Common myeloid progenitor, CD34-positive (primary cell): ENCODE measurements at places on chromosomes 6 and 20.
A peak's percentile ranks its signal among the peaks of the same experiment; 100 is the strongest.

DNA sequence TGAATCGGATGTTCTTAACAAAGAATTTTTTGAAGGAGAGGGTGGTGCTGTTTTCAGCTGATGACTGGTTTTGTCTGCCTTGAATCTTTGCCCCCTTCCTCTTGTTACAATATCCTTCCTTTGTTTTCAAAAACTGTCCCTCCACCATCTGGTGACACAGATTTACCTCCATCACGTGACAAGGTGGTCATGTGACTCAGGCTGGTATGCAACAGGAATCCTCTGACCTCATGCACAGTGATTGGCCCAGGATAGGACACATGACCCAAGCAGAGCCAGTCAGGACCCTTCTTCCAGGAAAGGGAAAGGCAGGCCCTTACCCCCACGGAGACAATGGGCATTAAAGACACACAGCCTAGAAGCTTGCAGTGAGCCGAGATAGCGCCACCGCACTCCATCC, 84.7 kb upstream of the MC3R start:
- peak; percentile 29 for DNase-seq

- no peak for DNase-seq
Measured at GRCh38 chr6:115634131-115634530, 426.6 kb downstream of the FRK start.

- no peak for DNase-seq
Measured at GRCh38 chr20:22567944-22568871, 16.2 kb downstream of the FOXA2 start.

DNA sequence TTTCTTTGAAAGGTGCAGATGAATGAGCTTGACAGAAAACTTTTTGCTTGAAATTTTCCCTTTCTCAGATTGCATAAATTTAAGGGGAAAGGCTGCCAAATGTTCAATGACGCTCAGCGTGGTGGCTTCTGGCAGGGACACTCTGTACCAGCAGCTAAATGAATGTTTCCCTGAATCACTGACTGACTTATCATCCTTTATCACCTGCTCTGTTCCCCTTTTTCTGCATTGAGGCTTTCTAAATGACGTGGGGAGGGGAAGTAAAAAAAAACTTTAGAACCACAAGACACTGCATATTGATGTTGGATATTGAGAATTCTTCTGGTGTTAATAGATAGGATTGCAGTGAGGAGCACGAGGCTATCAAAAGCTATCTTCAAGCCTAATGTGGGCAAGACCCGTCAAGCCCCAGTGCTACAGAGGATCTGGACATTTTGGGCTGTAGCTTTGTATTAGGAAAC, 46.9 kb upstream of the ENPP5 start:
- DNase-seq, result peak; percentile 92

- DNase-seq, result no peak
Measured at GRCh38 chr6:35050757-35051330, 90.3 kb downstream of the TCP11 start.

GRCh38 chr6:161961796-161962195, 687.9 kb upstream of the AGPAT4 start:
- no peak for DNase-seq

DNA sequence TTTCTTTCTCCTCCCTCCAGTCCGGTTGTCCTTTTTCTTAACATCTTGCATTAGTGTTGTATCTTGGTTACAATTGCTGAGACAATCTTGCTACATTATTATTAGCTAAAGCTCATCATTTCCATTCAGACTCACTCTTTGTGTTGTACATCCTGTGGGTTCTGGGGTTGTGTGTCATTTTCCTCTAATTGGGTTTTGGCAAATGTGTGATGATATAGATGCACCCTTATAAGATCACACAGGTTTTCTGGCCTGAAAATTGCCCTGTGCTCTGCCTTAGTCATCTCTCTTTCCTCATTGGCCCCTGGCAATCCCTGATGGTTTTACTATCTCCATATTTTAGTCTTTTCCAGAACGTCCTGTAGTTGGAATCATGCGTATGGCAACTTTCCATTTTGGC, 60.1 kb downstream of the PPP1R14C start:
- DNase-seq, result no peak

DNA sequence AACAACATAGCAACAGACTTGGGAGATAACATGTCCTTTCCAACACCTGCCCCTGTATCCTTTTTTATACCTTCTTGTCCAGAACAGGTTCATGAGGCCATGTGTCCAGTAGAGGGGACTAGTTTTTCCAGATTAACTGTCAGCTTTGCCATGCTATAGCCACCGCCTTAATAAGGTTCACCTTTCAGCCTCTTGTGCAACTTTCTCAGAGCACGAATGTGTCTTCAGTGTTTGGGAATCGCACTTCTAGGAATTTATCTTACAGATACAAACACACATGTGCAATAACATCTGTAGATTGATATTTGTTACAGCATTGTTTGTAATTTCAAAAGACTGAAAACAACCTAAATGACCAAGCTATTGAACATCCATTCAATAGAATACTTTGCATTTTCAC, 21.4 kb downstream of the NCR2 start:
- DNase-seq, result no peak

DNA sequence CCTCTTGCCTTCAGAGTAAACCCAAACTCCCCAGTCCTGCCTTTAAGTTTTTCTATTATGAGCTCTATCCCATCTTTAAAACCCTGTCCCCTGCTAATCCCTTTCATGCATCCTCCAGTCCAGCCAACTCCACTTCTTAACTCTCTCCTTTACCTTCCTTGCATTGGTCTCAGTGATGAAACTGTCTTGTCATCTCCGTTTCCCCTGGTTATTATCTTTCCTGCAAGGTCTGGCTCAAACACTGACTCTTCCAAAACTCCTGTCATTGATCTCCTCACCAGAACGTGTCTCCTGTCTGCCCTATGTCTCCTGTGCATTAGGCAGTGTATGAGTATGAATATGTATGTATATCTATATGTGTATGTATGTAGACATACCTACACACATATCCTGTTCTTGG, 11.8 kb upstream of the FNDC1 start:
- no peak for DNase-seq

- DNase-seq, result no peak
Measured at GRCh38 chr6:7479801-7480266, 61.6 kb upstream of the DSP start.

DNA sequence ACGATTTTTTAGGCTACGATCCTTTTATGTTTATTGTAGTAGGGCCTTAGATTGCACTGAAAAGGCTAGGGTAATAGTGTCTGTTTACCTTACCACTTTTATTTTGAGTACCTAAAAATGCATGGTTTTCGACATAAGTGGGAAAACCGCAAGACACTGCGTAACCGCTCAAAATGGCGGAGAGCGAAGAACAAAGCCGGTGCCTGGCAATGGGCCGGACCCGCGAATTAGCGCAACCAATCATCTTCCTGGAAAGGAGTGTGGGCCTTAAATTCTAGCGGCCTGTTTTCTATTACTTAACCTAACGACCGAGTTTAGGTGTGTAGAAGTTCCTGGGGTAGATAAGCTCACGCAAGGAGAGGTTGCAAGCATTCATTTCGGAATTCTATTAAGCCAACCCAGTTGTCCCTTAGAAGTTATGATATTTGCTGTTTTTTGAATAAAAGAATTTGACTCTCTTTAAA, 118.0 kb downstream of the HFE start:
- peak; percentile 95 for DNase-seq

- DNase-seq, result no peak
Measured at GRCh38 chr6:148932731-148933130, 185.9 kb downstream of the UST start.

DNA sequence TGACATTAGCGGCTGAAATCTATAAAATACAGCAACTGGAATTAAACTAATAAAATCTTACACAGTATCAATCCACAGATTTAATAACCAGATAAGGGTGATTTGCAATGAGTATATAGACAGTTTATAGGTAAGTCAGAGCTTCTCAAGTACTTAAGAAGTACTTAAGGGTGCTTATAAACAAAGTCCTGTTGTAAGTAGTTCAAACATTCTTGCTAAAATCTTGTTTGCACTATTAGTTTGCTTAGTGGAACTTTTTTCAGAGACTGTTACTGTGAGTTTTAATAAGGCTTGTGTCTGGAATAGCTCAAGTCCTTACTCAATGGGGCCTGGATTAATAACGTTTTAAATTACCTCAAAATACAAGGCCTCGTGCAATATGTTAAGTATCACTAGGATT, 240.5 kb downstream of the GMDS start:
- DNase-seq, result no peak

GRCh38 chr6:169939554-169940164, 188.2 kb downstream of the ERMARD start:
- no peak for DNase-seq

DNA sequence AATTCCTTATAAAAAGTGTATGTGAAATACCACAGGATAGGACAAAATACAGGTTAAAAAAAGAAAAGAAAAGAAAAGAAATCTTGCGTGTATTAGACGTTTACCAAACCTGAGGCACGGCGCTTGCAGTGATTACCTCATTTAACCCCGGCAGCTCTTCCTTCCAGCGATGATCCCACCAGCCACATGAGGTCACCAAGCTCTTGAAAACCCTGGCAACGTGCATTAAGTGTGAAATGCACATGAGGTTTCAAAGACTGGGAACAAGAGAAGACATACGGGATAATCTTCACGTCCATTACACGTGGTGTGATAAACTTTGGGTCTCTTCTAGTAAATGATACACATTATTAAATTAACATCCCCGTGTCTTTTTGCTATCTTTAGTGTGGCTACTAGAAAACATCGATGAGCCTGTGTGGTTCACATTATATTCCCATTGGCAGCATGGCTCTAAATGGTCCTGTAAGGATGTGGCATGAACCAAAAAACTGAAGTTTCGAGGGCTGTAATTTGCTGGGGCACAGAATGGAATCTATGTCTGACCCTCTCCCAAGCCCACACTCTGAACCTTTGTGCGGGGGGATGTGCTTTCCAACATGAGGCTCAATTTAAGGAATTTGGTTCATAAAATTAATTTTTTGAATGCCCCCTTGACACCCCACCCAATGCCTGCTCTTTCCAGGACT, 59.2 kb upstream of the THBS2 start:
- DNase-seq, result no peak

- DNase-seq, result no peak
Measured at GRCh38 chr6:85436939-85437495, 12.9 kb upstream of the NT5E start.

- DNase-seq, result no peak
Measured at GRCh38 chr6:42221546-42221945, 3.9 kb upstream of the MRPS10 start.

DNA sequence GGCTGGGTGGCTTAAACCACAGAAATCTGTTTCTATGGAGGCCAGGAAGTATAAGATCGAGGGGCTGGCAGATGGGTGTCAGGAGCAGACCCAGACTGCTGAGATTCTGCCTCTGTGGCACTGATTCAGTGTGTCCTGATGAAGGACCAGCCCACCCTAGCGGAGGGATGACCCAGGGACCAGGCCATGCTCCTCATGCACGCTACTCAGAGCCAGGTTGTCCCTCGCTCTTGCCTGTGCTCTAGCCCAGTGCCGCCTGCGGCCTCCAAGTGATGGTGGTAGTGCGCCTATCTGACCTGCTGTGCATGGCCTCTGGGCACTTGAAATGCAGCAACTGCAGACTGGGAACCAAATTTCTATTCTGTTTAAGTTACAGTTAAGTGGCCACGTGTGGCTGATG, 13.1 kb upstream of the APMAP start:
- no peak for DNase-seq

DNA sequence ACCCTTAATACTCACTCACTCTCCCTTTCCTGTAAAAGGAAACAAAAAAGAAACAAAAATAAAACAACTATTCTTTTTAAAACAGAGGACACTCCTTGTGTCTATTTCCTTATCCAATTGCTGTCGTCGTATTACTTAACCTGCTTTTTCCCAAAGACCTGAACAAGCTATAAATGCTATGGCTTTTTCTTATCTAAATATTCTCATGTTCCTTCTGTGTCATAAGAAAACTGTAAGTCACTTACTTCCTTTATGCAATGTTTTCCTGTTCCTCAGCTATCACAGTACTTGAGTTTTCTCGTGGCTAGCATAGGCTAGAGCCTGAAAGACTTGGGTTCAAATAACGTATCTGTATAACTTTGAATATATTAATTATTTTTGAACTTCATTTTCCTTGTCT, 99.2 kb downstream of the IRAK1BP1 start:
- no peak for DNase-seq

DNA sequence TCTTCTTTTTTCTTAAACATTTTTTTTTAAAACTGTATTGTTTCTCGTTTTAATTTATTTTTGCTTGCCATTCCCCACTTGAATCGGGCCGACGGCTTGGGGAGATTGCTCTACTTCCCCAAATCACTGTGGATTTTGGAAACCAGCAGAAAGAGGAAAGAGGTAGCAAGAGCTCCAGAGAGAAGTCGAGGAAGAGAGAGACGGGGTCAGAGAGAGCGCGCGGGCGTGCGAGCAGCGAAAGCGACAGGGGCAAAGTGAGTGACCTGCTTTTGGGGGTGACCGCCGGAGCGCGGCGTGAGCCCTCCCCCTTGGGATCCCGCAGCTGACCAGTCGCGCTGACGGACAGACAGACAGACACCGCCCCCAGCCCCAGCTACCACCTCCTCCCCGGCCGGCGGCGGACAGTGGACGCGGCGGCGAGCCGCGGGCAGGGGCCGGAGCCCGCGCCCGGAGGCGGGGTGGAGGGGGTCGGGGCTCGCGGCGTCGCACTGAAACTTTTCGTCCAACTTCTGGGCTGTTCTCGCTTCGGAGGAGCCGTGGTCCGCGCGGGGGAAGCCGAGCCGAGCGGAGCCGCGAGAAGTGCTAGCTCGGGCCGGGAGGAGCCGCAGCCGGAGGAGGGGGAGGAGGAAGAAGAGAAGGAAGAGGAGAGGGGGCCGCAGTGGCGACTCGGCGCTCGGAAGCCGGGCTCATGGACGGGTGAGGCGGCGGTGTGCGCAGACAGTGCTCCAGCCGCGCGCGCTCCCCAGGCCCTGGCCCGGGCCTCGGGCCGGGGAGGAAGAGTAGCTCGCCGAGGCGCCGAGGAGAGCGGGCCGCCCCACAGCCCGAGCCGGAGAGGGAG, 580 bp downstream of the VEGFA start:
- peak; percentile 30 for DNase-seq

DNA sequence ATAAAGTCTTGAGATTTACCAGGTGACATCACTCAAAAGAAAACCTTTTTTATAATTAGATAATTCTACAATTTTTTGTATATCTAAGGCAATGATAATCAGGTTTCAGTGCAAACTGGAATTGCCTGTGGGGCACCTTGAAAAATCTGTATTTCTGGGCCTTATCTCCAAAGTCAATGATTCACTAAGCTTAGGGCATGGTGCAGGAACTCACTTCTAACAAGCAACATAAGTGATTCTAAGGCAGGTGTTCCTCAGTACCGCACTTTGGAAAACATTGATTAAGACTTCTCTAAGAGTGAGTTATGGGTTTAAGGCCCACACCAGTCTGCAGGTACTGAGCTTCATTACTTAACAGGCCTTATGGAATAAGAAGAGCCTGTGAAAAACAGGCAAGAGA, 115.3 kb downstream of the COL12A1 start:
- DNase-seq, result no peak

DNA sequence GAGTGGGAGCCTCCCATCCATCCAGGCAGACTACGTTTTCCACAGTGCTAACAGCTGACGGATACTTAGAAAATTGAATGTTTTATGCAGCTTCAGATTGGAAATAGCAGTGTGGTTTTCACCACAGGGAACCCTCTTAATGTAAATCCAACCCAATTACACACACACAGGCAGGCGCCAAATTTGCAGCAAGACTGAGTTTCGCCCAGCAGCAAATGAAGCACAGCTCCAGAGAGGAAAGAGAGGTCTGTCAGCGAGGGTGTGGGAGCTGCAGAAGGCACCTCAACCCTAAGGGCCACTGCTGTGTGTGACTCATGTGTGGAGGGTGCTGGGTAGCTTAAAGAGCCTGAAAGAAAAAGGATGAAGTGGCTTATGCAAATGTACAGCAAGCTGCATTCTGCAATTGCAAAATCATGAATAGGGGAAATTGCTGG, 365.7 kb downstream of the MAFB start:
- DNase-seq, result no peak
